ENCODE measurements at places on chromosomes 1 and 21.

- DNase-seq = no peak
These were observed 23.5 kb downstream of the KCNT2 start for GRCh38 chr1:196584696-196585095.

DNA sequence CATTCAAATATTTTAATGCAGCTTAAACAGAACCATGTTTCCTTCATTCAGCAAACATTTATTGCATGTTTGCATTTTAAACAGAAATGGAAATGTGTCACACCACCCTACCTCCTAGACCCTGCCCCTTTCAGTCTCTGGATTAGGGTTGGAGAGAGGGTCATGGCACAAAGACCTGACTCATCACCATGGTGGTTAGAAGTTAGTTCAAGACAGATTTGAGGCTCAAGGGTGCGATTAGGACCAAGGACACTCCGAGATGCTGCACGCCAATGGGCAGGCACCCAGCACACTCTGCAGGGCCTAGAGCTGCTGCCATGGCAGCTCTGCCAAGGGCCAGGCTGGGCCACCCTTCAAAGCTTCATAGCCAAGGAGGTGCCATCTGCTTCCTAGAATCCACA, 86.9 kb downstream of the NAV1 start:
- no peak for DNase-seq

GRCh38 chr21:26433386-26433785, 139.7 kb downstream of the CYYR1 start:
- no peak for DNase-seq

- DNase-seq = no peak
These were observed 136.6 kb downstream of the SLC30A10 start for GRCh38 chr1:219791766-219792165.

GRCh38 chr1:222196736-222197135, 351.2 kb downstream of the HHIPL2 start:
- no peak for DNase-seq

DNA sequence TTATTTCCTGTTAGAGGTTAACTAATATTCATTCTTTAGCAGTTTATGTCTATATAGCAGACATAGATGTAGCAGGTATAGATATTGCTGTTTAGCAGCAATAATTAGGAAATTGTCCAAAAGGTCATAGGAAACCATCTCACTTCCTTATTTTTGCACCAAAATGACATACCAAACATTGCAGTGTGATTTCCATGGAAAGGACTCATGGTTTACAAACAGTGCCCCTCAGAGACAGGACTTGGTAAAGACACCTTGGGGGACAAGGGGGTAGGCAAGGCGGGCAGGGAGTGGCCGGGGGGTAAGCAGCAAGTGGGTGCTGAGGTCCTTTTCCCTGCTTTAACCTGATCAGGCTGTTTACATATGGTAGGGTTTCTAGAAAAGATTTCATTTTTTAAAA, 30.5 kb downstream of the BATF3 start:
- no peak for DNase-seq

DNA sequence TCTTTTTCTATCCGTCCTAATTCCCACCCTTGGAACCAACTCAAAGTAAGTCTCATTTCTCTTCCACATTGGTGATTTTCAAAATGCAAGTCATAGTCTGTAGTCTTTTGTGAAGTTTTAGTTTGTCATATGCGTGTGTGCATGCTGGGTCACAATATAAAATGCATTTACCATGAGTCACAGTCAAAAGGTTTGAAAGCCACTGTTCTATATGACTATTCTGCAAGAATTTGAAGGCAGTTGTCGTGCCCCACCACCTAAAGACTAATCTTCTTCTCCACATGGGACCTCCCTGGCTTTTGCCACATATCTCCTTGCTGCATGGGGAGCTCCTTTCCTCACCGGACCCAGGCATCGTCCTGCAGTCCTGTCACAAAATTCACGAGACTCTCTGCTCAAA, 1.6 kb downstream of the STPG1 start:
- no peak for DNase-seq

DNA sequence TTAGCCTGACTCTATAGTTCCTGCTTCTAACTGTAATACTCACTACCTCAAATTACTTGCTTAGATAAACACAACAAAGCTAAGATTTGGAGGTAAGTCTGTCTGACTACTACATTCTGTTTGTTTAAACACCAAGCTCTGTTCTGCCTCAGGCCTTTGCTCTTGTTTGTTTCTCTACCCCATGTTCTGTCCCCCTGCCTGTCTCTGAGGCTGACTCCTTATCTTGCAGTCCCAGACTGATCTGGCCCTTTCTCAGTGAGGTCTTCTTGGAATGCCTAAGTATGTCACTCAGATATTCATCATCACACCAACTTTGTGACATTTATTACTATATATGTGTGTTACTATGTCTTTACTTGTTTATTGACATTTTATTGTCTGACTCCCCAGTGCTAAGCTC, 425.5 kb downstream of the LMO4 start:
- DNase-seq = no peak

- DNase-seq = no peak
These were observed at the start of gene CD84 for GRCh38 chr1:160579216-160579701. CD84 (minus strand) TSS chr1:160579496; CDS start chr1:160579437, 59 bp downstream.

DNA sequence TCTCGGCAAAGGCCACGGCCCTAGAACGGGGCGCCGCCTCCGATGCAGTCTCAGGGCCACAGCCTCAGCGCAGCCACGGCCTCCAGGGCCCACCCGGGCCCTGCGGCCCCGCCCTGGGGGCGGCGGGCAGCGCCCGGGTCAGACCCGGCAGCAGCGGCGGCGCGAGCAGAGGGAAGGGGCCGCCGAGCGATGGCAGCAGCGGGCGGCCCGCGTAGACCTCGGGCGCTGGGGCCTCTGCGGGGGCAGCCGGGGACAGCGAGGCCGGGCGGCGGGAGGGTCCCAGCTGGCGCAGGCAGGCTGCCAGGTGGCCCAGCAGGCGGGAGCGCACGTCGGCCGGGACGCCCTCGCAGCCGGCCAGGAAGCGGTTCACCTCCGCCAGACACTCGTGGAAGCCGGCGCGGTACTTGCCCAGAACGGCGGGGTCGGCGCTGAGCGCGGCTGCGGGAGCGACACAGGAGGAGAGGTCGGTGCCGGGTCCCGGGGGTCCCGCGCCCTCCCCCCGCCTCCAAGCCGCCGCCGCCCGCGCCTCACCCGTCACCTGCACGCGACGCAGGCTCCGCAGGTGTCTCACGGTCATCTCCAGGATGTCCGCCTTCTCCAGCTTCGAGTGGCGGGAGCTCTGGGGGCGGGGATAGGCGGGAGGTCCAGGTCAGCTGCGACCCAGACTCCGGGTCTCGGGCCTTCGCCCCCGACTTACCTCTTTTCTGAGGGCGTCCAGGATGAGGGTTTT, 737 bp downstream of the HES4 start:
- DNase-seq = peak; percentile 39

DNA sequence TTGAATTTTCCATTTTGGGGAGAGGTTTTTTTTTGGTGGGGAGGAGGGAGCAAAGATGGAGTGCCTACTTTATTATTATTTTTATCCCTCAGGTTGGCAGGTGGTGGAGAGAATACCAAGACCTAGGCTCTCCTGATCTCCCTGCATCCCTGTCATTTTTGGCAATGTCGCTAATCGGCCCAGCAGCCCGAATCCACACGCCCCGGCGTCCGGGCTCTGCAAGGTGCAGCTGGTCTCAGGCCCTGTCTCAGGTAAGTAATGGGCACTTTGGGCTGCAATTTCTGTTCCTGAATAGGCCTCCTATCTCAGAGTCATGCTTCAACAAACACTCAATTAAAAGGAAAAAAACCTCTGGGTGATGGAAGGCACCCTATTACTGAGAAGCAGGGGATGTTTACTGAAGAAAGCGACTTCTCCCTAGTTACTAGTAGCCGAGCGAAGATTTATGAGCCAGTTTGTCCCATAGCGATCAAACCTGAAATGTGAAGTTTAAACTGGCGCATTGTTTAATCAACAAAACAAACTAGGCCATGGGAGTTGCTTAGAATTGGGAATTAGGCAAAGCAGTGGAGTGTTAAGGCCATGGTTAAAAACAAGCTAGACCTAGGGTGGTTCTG, 137.8 kb downstream of the RWDD3 start:
- no peak for DNase-seq

- DNase-seq = no peak
These were observed 41.3 kb upstream of the ARHGEF10L start for GRCh38 chr1:17498214-17498613.

- no peak for DNase-seq
These were observed 150.0 kb downstream of the TPR start for GRCh38 chr1:186225096-186225495.

GRCh38 chr21:33514229-33514628, 22.7 kb upstream of the DNAJC28 start:
- DNase-seq = no peak

GRCh38 chr1:175188936-175189335, 3.6 kb downstream of the KIAA0040 start:
- DNase-seq = no peak

- no peak for DNase-seq
These were observed 12.0 kb upstream of the VWA5B1 start for GRCh38 chr1:20278692-20279130.

DNA sequence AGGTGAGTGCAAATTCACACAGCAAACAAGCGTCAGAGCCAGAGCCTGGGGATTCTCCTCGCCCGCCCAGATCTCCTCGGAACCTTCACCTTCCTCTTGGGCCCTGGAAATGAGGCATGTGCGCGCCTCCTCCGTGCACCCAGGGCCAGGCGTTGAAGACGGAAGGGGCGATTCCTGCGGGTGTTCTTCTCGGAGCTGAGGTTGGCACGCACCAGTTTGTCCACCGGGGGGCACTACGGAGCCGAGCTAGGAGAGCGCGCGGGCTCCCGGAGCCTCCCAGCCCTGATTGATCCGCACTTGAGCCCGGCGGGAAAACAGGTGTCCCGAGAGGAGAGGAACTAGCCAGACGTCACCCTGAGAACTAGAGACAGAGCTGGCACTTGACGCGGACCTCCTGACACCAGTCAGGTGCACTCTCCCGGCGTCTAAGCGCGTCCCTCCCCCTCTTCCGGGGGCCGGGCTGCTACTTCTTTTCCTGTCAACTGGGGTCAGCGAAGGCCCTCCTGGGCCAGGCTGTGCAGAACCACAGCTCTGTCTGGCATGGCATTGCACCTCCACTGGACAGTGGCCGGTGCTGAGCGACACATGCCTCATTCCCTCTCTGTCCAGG, 18.3 kb upstream of the SERINC2 start:
- DNase-seq = peak; percentile 85

GRCh38 chr1:173757666-173758065, 42.9 kb downstream of the KLHL20 start:
- no peak for DNase-seq

DNA sequence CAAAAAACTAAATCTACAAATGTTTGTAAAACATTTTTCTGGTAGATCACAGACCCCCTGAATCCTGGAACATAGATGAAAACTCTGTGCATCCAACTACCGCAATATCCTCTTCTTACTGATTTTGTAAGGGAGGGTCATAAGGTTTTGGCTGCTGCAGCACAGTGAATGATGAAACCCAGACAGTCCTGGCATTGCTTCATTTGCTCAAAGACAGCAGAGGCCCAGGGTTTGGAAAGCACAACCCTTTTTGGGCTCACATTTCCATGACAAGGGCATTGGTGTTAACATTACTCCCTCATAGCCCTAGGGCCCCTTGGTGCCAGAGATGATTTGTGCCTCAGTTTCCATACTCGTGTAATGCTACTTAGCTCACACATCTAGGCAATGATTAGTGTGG, 51.2 kb downstream of the PLXNA2 start:
- DNase-seq = no peak

GRCh38 chr21:46057111-46057709, 40.7 kb upstream of the COL6A2 start:
- DNase-seq = no peak

DNA sequence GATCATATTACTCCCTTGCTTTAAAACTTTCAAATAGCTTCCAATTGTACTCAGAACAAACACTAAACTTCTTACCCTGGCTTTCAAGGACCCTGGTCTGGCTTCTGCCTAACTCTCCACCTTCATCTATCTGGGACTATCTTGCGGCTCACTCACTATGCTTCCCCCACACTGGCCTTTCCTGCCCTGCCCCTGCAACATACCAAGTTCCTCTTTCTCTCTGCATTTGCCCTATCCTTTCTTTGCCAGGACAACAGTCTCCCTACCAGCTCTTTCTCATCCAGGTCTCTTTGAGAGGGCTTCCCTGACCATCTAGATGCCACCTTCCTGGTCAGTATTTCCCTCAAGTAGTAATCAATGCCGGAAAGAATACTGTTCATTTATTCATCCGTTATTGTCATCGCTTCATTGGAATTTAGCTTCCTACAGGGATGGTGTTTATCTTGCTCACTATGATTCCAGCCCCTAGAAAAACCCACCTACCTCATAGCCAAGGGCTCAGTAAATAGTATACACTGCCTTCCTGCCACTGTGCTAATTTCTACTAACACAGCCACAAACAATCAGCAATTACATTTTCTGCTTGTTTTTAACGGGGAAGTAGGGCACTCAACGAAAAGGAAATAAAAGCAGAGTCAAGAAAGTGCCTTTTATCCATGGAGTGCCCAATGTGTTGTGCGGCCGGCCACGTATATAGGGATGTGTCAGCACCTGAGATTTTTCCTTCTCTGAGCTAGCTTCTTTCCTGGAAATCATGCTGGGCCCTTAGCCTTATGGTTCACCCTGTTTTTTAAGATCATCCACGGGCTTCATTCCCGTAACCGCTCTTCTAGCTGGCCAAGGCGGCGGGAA, 521 bp upstream of the CDC7 start:
- DNase-seq = no peak

GRCh38 chr1:226429858-226430715, 22.2 kb upstream of the PARP1 start:
- DNase-seq = no peak

- no peak for DNase-seq
These were observed 52.6 kb downstream of the ABCA4 start for GRCh38 chr1:94068096-94068998.

- DNase-seq = peak; percentile 53
These were observed 588 bp downstream of the NEXN start for GRCh38 chr1:77888781-77889642.

DNA sequence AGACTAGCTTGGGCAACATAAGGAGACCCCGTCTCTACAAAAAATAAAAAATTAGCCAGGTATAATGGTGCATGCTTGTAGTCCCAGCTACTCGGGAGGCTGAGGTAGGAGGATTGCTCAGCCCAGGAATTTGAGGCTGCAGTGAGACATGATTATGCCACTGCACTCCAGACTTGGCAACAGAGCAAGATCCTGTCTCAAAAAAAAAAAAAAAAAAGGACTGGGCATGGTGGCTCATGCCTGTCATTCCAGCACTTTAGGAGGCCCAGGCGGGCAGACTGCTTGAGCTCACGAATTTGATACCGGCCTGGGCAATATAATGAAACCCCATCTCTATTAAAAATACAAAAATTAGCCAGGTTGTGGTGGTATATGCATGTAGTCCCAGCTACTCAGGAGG, 47.3 kb upstream of the BCL10 start:
- no peak for DNase-seq

Data from progenitor cell of endocrine pancreas (in vitro differentiated cells).